Stimulated activated CD8-positive, alpha-beta memory T cell treated with anti-CD3 and anti-CD28 coated beads, Interleukin-4, amount 100 ng/mL, for 48 hours (primary cell): ENCODE measurements at places on chromosomes 4 and X.

DNA sequence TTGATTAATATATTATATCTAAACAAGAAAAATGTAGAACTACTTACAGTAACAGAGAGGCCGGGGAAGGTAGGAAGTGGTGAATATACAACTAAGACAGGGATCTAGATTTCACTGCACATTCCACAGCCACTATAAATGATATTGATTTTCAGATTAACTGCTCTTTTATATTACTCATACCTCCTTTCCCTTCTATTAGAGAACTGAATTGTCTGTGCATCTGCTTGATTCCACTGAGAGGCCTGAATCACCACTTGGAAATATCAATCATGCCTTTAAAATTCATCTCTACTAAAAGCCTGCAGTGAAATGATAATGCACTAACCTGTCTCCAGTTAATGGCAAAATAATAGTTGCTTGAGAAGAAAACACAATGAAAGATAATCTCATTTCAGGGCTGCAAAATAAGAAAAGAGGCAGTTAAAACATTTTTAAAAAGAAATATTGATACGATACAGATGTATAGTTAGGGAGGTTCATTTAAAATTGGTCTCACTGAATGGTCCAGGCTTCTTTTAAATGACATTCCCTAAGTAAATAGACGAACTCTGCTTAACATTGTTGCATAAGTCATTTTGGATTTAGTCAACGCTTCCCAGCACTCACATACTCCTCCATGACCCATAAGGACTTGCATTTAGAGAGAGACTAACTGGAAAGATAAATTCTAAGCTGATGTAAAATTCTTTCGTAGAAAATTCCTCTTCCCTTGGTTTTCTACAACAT is 3.8 kb downstream of the ANTXR2 start:
- no peak for DNase-seq

GRCh38 chrX:49919617-49920016 is 2.8 kb upstream of the CLCN5 start:
- DNase-seq = peak; percentile 45

DNA sequence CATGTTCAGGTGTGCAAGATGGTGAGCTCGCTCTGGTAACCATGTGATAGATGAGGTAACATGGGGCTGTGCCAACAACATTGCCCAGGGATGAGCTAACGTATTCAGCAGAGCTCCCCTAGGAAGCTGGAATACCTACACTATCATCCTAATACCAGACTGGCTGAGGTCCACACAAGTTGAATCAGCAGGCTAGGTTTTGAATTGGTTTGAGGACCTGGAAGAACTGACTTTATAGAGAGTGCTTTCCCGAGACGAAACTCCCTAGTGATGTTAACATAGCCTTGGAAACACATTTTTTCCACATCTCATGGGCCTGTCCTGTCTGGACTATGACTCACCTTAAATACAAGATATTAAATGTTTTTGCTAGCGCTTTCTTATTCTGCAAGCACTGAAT is 56.7 kb downstream of the IGFBP7 start:
- DNase-seq = no peak

GRCh38 chrX:154775419-154776349 is 13.0 kb downstream of the DKC1 start:
- DNase-seq = peak; percentile 48

DNA sequence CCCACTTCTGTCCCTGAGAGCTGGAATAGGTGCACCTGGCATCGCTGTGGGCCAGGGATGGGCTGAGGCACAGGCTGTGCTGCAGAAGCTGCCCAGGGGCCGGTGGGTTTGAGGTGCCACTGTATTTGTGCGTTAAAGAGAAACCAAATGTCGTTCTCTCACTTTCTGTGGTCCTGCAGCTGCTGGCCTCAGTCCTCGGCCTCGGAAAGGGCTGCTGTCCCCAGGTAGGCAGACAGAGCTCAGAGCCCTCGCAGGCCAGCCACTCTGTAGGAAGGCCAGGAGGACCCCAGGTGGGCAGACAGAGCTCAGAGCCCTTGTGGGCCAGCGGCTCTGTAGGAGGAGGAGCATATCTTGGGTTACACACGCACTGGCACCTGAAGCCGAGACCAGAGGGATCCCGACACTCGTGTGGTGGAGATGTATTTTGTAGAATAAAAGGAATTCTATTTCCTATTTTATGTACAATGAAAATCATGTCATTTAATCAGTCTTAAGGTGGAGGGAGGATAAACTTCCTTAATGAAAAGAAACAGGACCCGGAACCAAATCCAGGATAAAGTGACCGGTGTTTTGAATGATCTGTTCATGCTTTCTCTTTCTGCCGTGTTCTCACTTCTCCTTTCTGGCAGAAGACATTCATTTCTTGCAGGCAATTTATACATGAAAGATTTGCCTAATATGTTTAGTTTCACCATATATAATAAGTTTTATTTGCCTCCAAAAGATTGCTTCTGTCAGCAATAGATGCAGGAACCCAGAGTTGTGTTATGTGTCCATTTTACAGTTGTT is 54.4 kb upstream of the HGFAC start:
- no peak for DNase-seq

DNA sequence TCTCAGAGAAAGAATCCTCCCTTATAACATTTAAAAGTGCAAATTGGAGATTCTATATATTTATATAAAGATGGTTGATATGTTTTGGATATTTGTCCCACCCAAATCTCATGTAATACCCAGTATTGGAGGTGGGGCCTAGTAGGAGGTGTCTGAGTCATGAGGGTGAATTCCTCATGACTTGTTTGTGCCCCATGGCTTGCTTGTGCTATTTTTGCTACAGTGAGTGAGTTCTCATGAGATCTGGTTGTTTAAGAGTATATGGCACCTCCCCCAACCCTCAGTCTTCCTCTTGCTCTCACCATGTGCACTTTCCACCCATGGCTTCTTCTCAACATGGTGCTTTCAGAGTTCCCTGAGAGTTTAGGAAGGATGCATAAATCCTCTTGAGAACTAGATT is 9.5 kb upstream of the ANKRD50 start:
- no peak for DNase-seq
